DMS 273 treated with DMSO at 0.1 percent for 48 hours (cell line): ENCODE measurements at places on chromosomes 13 and 19.

DNA sequence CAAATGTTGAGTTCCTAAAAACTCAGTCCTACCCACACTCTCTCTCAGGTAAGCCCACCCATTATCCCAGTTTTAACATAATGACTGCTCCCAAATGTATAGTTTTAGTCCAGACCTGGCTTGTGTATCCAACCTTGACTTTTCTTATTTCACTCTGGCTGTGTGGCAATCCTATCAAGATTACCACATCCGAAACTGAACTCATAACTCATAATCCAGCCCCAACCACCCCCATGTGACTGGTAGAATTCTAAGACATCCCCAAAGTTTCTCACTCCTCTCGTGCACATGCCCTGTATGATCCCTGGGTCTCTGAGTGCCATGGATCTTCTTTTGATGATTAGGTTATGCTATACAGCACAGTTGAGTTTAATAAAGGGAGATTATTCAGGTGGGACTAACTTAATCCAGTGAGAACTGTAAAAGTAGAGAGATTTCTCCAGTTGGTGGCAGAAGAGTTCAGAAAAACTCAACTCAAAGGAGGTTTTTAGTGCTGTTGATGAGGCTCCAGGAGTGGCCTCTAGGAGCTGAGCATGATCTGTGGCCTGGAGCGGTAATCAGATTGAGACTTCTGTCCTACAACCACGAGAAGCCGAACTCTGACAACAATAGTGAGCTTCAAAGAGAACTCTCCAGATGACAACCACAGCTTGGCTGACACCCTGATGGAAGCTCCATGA, 413.4 kb downstream of the ZNF536 start:
- no peak for DNase-seq

DNA sequence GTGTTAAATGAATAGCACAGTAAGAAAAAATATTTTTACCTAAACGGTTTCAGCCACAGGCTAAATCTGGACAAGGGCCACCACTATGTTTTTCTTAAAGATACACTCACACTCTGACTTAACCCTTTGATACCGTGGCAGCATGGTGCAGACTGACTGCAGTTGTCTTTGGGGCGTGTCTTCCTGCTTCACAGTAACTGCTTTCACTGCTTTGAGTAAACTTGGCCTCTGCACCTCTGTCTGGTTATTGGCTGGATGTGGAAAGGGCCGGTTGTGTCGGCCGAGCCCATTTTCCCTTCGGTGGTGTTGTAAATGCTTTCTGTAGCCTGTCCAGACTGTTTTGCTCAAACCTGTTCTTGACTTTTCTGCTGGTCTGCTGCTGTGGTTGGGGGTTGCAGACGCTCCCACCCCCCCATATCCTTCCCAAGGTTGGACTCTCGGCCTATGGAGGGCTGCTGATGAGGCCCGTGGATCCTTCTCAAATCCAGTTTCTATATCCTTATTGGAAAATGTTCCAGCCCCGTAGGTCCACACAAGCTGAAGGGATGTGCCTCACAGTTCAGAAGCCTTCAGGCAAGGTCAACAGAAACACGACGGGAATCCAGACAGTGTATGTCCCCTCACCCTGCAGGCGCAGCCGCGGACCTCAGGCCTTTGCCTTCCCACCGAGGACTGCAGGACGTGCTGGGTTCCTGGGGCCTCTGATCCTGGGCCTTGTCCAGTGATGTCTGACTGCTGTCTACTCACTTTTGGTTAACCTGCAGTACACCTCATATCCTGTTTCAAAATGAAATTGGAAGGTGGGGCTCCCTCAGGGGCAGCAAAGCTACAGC, 90.2 kb upstream of the RNF113B start:
- DNase-seq: no peak

GRCh38 chr19:40383668-40384248, 6.2 kb downstream of the HIPK4 start:
- no peak for DNase-seq

DNA sequence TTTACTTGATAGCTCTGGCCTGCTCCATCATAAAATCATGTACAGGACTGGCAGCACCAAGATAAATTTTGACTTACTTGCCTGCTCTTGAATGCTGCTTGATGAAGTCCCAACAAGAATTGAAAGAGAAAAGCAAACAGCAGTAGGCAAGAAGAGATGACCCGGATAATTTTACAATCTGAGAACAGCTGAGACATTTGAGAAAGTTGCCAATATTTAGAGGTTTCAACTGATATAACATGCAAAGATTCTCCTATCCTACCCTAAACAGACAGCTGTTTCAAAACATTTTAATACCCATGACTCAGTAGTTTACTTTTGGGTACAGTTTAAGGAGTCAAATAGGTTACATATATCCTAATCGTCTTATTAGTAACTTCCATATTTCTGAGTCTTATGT, 5.9 kb downstream of the FRY start:
- DNase-seq: no peak

- no peak for DNase-seq
Measured at GRCh38 chr19:47649588-47649987, 40.7 kb downstream of the BICRA start.

DNA sequence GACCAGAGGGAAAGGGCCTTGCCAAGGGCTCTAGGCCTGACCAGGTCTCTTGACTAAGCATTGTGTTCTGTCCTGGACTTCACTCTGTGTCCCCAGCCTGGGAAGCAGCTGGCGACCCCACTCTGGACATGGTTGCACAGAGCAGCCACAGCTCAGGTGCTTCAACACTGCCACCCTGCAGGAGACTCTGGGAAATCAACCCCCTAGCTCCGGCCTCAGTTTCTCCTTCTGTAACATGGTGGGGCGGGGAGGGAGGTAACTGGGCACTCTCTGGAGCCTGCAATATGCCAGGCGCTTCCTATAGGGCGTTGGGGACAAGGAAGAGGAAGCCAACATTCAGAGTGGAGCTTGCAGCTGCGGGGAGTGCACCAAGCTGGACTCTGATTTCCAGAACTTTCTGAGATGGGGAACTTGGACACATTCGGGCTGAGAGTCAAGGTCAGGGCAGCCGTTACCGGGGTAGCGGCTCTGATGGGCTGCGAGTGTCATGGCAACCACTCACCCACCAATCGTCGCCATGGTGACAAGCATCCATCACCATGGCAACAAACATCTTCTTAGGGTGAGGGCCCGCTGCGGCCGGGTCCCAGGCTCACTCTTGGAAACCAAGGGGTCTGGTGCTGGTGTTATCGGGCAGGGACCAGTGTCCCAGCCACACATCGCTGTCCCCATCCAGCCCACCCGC, 12.8 kb downstream of the F2RL3 start:
- no peak for DNase-seq

DNA sequence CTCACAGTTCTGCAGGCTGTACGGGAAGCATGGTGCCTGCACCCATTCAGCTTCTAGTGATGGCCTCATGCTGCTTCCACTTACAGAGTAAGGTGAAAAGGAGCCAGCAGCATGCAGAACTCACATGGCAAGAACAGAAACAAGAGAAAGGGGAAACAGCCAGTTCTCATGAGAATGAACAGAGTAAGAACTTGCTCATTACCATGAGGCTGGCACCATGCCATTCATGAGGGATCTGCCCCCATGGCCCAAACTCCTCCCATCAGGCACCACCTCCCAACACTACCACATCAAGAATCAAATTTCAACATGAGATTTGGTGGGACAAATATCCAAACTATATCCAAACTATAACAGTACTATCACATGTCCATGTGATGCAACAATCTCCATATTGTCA, 72.1 kb downstream of the KATNAL1 start:
- no peak for DNase-seq

DNA sequence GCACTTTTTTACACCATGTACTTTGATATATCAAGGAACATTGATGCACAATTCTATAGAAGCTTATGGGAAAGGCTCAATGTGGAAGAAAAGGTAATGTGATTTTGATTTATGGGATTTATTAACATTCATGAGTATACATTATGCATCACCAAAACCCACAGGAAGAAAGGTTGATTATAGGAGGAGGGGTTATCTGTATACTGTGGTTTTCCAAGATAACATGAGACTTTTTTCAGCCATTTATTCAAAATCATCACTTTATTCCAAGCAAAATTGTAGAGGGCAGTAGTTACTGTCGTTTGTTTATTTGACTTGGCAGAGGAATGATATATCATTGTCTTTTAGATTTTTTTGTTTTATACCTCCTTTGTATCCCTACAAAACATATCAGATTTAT, 54.9 kb downstream of the WDFY2 start:
- no peak for DNase-seq

GRCh38 chr13:75432045-75432444, 49.9 kb downstream of the TBC1D4 start:
- DNase-seq: no peak

DNA sequence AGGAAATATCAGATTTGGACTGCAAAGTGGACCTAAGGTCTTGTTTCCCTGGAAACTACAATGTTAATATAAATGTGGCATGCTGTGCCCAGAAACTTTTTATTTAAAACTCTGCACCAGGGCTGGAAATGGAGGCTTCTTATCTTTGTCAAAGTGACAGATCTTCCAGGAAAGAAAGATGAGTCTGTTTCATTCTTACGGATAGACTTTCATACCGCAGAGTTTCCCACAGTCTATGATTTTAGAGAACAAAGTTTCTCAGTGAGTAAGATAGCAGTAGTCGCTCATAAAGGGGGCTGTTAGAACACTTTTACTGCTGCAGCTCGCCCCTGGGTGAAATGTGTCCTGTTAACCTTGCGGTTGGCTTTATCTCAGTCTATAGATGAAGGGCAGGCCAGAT, 6.7 kb downstream of the CLEC11A start:
- DNase-seq: no peak

- no peak for DNase-seq
Measured at GRCh38 chr19:8576273-8576993, 809 bp downstream of the MYO1F start.

DNA sequence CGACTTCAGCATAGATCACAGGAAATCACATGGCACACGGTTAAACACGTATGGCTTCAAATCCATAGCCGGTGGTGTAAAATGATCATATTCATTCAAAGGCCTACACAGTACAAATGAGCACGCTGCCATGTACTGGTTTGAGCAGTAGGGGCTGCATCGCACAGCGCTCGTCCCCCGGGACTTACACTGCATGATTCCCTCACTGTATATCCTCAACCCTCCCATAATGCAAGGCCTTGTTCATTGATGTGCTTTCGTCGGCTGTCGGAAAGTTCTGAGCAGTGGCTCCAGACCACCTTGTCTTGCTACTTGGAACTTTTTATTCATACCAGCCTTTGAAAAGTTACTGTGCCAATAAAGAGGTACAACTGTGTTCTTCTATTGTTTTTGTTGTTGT, 578.2 kb downstream of the MYO16 start:
- no peak for DNase-seq

- DNase-seq: no peak
Measured at GRCh38 chr19:13058951-13059660, 43.6 kb downstream of the LYL1 start.

GRCh38 chr19:45655073-45655472, 12.9 kb upstream of the GIPR start:
- DNase-seq: no peak

DNA sequence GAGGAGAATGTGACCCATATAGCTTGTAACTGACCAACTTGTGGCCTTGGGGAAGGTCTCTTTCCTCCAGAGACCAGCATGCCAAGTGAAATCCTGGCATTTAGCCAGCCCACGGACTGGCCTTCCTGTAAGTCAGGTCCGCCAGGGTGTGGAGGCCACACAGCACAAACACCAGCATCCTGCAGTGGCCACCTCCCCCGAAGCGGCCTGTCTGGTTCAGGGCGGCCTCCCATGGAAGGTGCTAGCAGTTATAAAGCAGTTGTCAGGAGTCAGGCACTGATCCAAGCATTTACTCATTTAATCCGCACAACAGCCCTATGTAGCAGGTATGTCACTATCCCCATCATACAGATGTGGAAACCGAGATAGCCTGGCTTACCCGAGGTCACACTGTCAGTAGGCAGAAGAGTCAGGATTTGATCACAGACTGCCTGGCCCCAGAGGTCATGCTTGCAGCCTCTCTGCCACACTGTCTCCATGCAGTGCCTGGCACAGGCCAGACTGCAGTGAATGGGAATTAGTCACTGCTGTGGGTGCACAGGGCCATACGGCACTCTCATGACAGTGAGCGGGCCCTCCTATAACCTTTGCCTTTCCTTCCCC, 36.7 kb downstream of the CAPN12 start:
- DNase-seq: no peak

DNA sequence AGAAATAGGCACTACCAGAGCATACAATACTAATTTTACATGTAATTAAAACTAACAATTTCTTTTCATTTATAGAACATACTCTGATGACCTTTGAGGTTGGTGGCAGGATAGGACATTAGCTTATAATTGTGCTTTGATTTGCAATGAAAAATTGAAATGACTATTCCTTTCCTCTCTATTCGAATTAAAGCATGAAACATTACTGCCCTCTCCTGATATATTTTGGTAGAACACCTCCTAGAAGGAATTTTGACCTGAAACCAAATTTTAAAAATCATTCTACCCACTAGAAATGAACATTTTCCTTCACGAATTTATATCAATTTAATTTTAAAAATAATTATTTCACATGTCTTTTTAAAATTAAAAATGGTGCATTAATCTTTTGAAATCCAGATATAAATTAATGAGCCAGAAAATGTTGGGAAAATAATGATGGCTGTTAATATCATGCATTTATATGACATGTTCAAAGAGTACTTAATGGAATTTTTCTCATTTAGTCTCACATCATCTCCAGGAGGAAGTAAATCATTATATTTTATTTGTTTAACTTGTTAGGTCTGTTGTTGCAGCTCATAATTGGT, 556.3 kb upstream of the ARGLU1 start:
- no peak for DNase-seq

DNA sequence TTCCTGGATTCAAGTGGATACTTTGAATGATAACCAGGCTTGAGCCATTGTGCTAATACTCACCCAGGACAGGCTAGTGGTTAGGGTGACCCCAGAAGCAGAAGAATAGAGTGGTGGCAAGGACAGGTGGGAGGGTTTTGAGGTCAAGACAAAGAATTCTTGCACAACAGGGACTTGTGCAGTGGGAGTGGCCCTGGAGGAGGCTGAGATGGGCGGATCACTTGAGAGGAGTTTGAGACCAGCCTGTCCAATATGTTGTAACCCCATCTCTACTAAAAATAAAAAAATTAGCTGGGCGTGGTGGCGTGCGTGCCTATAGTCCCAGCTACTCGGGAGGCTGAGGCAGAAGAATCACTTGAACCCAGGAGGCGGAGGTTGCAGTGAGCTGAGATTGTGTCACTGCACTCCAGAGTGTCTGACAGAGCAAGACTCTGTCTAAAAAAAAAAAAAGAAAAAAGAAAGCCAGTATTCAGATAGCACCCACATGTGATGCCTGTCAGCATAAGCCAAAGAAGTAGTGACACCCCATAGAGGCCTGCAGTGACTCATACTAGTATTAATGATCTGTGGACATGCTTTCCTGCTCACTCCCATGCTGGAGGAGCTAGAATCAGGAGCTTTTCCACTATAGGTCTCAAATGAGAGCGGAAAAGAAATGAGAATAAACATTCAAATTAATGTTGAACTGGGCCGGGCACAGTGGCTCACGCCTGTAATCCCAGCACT, 78.7 kb downstream of the RNF17 start:
- DNase-seq: no peak
